ENCODE measurements at places on chromosomes 4 and X.

DNA sequence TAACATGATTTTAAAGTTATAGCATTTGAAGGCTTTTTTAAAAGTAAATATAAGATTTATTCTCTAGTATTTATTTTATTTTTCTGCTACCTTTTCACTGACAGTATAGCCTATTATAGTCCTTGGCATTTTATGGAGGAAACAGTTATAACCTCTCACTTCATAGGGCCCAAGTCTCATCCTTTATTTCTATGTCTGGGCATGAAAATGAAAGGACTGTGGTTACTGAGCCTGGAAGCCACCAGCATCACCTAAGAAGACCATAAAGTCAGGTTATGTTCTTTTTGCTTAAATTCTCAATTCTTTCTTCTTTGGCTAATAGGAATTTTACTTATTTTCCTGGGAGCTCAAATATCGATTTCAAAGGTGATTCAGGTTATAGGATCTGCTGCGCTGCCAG, 494.7 kb upstream of the TECRL start:
- no peak for DNase-seq

- no peak for DNase-seq
Measured at GRCh38 chr4:54683616-54684346, 26.0 kb downstream of the KIT start.

- peak; percentile 60 for DNase-seq
Measured at GRCh38 chrX:12955882-12956703, 18.8 kb upstream of the TMSB4X start.

GRCh38 chrX:4206941-4207340, 493.5 kb upstream of the PRKX start:
- DNase-seq, result no peak

GRCh38 chr4:26701786-26702227, 117.9 kb downstream of the TBC1D19 start:
- no peak for DNase-seq

GRCh38 chr4:1693131-1693896, 9.2 kb upstream of the FAM53A start:
- DNase-seq, result peak; percentile 53
